ENCODE measurements at places on chromosomes 7 and 10.

DNA sequence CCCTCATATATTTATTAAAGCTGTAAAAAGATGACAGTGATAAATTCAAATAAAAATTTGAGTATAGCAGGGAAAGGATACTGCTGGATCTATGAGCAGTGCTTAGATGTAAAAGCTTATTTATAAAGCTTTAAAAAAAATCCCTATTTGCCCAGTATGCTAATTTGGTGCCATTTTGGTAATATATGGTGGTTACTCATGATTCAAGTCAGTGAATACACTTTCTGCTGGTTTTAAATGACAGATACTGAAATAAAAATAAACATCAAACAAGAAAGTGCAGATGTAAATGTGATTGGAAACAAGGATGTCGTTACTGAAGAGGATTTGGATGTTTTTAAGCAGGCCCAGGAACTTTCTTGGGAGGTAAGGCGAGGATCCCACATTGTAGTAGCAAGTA, 134.4 kb upstream of the SAMD8 start:
- DNase-seq, result no peak

DNA sequence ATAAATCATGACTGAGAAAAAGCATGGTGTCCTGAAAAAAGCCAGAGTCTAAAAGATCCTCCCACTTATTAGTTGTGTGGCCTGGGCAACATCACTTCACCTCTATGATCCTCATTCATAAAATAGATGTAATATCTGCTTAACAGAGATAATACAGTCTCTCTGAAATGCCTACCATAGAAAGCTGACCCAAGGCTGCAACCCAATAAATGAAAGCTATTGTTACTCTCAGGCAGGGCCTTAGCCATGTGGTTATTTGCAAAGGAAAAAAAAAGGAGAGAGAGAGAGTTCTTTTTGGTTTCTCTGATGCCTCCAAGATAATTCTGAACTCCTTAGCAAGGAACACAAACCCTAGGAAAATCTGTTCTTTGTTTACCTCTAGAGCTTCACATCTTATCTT, 7.9 kb downstream of the FAM13C start:
- DNase-seq, result no peak

- DNase-seq, result no peak
Measured at GRCh38 chr10:23413629-23414089, 25.2 kb upstream of the OTUD1 start.

DNA sequence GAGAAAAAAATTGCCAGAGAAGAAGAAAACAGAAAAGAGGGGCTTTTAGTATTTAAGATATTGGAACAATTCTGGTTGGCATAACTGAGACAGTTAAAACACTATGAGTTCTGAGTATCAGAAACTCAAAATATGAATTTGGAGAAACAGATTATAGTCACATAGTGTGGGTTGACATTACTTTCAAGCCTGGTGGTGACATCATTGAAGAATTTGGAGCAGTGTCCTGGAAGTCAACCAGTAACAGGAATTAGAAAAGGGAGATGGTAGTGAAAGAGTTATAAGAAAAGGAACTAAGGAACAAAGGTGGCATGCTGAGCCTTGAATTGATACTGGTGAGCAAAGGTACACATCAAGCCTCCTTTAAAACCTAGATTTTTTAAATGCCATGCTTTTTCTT, 88.2 kb downstream of the ZNF438 start:
- DNase-seq, result no peak

- DNase-seq, result no peak
Measured at GRCh38 chr10:72328045-72328828, 26.5 kb downstream of the DNAJB12 start.

DNA sequence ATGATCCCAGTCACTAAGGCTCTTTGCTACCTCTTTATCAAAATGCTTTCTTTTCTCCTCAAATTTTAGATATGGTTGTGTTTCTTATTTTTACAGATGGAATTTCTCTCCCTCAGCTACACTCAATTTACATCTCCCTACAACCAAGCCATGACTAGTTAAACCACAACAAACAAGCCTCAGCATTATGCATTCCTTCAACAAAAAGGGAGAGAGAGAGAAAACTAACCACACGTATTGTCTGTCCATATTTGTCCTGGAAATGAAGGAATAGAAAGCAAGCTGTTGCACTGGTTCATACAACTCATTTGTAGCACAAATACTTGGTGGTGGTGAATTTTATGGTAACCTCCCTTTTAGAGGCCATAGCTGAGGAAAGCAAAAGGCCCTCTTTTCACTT, 286.4 kb downstream of the AHR start:
- no peak for DNase-seq
